T follicular helper cell (primary cell): ENCODE measurements at places on chromosomes 6 and 20.

- DNase-seq, result no peak
Observed at GRCh38 chr6:42345696-42346416, 105.9 kb downstream of the TRERF1 start.

- DNase-seq, result no peak
Observed at GRCh38 chr6:104428184-104428583, 431.5 kb downstream of the HACE1 start.

DNA sequence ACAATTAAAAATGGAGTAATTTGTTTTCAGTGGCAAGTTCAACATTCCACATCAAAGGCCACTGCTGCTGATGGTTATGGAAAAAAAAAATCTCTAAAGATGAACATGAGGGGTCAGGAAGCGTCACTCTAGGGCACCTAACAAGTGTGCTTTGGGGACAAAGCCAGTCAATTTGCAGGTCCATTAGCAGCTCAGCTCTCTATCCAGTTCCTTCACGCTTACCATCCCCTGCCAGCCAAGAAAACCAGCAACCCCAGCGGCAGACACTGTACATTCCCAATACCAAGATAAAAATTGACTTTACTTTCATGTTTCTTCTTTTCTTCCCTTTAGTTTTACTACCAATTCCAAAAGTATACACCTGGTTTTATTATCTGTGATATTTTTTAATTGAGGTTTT lies 10.1 kb downstream of the RFX6 start:
- no peak for DNase-seq

DNA sequence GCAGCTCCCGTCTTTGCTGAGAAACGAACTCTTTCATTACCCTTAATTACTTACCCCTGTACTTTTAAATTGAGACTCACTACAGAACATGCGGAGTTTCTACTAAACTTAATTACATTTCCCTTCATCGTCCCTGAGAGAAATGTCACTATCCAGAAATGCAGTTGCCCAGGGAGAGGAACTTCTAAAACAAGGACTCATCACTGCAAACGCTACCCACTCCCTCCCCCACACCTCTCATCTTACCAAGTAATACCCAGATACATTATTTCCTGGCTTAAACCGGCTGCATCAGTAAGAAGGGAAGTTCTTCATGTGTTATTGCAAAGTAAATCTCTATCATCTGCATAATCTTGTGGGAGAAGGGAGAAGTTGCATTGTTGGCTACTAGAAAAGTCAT lies 138.3 kb downstream of the IPCEF1 start:
- no peak for DNase-seq

DNA sequence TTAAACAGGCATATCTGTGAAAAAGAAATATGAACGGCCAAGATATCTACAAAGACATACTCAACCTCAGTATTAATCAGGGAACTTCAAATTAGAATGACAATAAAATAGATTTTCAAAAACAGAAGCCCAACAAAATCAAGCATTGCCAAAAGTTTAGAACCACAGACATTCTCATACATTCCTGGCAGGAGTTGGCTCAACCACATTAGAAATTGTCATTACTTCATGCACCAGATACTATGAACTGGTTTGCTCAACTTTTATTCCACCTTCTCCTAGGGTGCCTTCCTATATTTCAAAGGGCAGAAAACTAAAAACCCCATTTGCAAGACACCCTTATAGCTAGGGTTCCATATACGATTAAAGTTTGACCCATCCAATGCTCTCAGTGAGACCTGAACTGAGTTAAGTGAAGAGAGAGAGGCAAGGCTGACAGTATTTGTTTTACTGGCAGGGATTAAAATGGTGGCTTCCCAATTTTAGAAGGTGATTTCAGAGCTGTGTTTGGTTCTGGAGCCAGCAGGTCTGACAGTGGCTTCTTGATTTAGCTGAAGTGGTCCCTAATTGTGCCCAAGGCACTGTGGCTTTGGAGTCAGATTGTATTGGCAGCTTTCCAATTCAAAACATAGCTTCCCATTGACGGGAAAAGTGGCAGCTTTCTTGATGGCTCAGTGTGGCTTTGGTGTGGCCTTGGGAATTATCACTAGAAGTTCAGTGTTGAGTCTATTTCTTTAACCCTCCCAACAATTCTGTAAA lies 77.1 kb upstream of the CDYL start:
- no peak for DNase-seq

DNA sequence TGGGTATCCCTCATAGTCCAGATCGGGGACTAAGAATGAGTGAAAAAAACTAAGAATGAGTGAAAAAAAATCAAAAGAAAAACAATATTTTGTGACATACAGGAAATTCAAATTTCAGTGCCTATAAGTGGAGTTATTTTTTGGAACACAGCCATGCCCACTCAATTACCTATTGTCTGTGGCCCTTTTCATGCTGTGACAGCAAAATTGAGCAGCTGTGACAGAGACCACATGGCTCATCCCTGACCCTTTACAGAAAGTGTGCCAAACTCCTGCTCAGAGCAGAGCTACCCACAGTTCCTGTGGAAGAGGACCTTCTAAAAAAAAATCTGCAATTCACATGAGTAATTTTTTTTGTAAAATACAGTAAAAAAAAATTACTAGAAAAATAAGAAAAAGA lies 1.4 kb downstream of the NCR2 start:
- no peak for DNase-seq

- no peak for DNase-seq
Observed at GRCh38 chr6:166646716-166647115, 19.7 kb upstream of the RPS6KA2 start.

GRCh38 chr6:46420921-46421638 lies 70.2 kb downstream of the RCAN2 start:
- DNase-seq, result no peak

GRCh38 chr6:6534399-6534798 lies 54.1 kb upstream of the LY86 start:
- no peak for DNase-seq

DNA sequence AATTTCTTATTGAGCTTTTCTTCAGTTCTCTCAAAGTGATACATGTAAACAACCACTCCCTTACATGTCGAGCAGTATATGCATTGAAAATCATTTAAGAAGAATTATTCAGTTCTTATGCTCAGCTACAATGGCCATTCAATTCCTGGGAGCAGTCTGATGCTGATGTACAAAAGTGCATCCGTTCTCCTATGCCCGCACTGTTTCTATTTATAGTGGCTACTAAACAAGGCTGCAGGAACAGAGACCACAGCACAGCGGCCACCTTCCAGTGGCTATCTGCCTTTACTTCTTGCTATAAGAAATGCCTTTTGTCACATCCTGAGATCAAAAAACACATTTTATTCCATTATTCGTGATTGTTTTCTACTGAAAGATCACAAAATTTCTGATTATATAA lies 82.2 kb downstream of the FHL5 start:
- DNase-seq, result no peak

- no peak for DNase-seq
Observed at GRCh38 chr20:43571771-43572170, 12.9 kb downstream of the SGK2 start.

DNA sequence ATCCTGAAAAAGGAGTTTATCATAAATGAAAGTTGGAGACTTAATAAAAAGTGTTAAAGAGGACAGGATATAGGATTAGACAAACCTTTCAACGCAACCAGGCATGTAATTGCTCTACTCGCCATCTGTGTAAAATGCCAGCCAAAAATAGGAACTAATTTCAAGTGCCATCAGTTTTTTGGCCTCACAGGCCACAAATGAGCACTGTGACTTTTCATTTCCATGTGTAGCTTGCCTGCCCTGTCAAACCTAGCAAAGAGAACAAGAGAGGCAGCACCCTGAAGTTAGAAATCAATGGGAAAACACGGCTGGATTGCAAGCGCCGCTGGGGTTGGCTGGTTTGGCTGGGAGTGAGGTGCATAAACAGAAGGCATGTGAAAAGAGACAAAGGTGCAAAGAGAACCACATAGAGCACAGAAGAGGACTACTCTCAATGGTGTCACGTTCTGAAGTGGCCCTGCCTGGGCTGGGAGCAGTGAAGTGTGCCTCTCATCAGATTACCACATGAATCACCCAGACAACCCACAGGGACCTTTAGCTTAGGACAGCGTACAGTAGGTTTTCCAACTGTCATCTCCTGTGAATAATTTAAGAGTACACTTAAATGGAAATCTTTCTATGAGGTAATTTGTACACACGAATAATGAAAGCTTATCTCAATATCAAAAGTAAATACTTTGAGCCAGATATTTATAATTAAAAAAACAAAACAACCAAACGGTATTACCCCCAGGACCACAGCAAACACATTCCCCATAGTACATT lies 78.0 kb upstream of the NHSL1 start:
- DNase-seq, result no peak

DNA sequence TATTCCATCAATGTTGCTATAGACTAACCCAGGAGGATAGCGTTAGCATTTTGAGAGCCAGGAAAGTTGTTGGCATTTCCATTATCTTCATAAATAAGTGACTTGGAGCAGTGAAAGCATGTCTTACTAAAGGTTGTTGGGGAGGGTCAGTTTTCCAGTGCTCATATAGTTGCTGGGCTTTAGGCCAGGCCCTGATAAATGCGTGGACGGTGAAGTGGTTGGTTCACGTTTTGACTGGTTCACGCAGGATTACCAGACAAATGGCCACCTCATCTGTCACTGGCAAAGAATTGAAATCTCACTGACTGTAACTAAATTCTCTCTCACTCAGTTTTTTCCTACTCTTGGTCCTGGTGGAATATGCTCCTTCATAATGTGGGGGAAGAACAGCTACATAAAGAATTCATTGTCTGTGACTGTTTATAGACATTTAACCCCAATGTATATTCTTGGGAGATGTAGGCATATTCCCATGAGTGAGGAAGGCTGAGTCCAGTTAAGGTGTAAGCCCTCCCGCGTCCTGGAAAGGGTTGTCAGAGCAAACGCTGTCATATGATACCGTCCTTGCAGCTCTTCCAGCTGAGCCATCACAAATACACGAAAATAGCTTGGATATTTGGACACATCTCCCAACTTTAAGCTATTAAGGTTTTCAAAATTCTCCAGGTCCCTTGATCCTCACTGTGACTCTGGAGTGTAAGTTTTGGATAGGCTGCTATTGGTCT lies 27.8 kb downstream of the LRRC1 start:
- DNase-seq, result no peak

DNA sequence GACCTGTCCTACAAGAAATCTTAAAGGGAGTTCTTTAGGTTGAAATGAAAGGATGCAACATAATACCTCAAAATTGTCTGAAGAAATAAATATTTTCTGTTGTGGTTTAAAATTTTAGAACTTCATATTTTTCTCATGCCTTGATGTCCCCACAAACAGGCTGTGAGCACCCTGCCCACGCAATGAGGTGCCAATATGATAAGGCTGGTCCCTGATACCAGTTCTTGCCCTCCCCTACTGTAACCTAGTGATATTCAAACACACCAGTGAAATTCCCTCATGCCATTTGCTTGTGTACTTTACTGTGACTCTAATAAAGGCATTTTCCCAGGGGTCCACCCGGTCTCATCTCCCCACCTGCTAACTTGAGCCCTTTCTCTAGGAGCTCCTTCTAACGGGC lies 67.3 kb upstream of the SIRPG start:
- no peak for DNase-seq

- no peak for DNase-seq
Observed at GRCh38 chr6:46521464-46521971, 30.3 kb upstream of the RCAN2 start.

GRCh38 chr6:53441035-53441493 lies 92.3 kb upstream of the ELOVL5 start:
- DNase-seq, result no peak

DNA sequence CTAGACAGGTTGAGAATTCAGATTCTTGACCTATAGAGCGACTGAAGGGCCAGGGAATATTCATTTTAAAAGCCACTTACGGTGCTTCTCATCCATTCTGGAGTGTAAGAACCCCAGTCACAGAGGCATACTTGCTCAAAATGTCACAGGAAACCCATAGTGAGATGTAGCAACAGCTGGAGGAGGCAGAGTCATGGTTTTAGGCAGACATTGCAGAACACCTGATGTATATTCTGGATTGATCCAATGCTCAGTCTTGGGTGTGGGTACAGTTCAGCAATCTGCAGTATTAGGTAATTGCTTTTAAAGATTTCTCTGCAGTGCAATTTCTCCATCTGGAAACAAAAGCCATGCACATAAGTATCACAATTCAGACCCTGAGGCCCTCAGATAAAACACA lies 137.4 kb upstream of the SLC22A23 start:
- no peak for DNase-seq

DNA sequence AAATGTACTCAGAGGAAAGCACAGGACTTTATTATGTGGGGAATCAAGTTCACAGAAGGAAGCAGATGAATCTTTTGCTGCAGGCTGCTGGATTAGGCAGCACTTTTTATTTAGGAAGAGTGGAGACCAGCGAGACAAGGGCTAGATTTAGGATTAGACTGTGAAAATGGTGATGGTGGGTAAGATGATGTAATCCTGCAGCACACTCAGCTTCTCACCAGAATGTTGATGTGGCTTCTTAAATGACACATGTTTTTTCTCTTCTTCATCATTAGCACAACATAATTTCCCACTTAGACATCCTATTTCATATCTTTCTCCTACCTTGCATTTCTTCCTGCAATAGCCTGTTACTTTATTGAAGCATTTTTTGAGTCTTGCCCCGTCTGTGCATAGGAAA lies 1.8 kb downstream of the DEFB128 start:
- DNase-seq, result no peak

DNA sequence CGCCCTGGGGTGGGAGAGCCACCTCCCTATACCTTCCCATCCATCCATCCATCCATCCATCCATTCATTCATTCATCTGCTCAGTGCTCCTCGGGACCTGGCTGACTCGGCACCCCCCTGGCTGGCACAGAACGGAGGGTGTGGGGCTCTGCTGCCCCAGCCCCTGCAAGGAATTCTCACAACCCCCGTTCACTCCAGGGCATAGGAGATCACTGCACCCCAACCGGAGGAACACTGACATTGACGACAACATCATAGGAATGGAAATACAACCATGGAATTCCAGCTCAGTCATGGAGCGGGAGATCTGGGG lies 28.1 kb upstream of the MRGBP start:
- DNase-seq, result no peak

- DNase-seq, result no peak
Observed at GRCh38 chr6:85058806-85059205, 294.4 kb upstream of the TBX18 start.

DNA sequence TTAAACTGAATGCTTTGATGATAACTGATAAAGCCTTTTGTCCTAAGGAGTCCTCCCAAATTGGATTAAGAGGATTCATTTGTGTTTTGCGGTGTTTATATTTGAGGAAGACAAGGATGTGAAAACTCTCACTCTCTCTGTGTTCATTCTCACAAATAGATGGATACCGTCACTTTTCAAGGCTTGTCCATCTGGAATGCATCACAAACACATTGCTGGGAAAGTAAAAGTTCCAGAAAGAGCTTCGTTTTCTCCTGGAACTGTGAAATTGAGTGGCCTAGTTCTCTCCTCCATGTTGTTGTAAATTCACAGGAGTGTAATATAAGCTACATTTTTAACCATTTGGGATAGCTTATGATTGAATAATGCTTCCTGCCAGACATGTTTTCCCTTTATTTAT lies 581.6 kb upstream of the FLRT3 start:
- DNase-seq, result no peak

DNA sequence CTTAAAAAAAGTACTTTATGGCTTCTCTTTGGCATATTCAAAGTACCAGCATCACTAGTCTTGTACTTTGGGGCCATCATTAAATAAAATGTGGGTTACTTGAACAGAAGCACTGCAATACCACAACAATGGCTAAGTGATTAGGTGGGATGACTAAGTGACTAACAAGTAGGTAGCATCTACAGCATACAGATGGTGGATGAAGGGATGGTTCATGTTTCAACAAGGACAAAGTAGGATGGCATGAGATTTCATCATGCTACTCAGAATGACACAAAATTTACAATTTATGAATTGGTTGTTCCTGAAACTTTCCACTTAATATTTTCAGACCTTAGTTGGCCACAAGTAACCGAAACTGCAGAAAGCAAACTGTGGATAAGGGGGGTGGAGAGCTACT lies 7.7 kb downstream of the MPC1 start:
- no peak for DNase-seq
